NCI-H1105 (cell line): ENCODE measurements at places on chromosomes 3 and 15.

GRCh38 chr15:49242820-49243219 lies 72.8 kb downstream of the GALK2 start:
- DNase-seq: no peak

GRCh38 chr15:88341006-88341405 lies 84.5 kb upstream of the NTRK3 start:
- DNase-seq: no peak

GRCh38 chr3:20490996-20491395 lies 305.0 kb upstream of the SGO1 start:
- no peak for DNase-seq

GRCh38 chr3:29153811-29154210 lies 127.1 kb upstream of the RBMS3 start:
- no peak for DNase-seq

DNA sequence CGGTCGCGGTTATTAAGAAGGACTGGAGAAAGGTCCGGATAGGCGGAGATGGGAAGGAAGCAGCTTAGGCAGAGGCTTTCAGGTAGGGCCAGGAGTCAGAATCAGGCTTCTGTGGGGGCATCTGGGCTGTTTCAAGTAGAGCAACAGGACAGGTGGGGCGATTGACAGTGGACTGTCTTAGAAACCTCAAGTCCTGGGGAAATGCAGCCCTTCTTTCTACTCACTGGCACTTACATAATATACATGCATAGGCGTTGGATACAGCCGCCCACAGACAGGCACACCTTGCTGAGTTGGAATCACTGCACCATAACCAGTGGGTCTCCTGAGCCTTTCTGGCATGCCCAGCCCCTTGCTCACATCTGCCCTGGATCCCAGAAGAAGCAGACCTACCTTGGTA lies 730 bp downstream of the MYD88 start:
- DNase-seq: no peak

DNA sequence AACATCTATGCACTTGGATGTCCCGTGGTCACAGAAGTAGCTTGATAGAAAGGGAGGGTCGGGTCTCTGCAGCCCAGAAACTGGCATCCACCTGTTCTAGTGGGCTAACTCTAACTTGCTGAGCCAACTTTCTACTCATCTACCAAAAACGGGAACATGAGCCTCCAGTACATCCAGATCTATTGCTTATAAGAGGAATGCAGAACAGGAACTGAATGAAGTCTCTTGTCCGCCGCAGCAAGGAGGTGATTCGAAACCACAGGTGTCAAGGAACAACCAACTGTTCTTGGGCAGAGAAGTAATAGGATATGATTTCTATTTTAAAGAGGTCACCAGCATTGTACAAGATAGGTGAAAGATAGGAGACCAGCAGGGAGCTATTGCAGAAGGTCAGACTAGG lies 17.9 kb downstream of the TERC start:
- no peak for DNase-seq
